ENCODE measurements at places on chromosomes 5 and 9.
A peak's percentile ranks its signal among the peaks of the same experiment; 100 is the strongest.

DNA sequence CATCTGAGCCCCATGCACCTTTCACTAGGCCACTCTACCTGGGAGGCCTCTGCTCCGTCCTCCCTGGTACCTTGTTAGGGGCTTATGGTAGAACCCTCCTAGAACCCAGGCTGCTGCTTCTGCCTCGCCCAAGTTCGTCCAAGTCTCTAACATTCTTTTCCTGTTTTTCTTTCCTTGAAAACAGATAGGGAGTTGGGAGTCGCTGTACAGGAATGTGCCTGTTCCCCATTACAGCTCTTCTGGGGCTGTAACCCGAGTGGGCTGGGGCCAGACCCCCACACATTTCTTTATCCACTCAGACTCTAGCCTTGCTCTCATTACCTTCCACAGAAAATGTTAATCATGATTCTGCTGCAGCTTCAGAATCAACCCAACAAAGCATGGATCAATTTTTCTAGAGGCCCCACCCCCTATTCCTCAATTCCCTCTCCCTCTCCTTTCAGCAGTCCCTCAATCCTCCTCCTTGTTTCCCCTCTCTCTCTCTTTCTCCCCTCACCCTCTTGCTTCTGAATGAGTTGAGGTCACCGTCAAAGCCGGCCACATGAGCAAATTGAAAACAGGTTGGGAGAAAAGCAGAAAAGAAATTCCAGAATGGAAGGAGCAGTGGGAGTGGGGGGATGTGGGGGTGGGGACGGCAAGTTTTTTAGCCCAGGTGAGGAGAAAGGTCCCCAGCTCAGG is 193.8 kb upstream of the TRIM32 start:
- no peak for DNase-seq

DNA sequence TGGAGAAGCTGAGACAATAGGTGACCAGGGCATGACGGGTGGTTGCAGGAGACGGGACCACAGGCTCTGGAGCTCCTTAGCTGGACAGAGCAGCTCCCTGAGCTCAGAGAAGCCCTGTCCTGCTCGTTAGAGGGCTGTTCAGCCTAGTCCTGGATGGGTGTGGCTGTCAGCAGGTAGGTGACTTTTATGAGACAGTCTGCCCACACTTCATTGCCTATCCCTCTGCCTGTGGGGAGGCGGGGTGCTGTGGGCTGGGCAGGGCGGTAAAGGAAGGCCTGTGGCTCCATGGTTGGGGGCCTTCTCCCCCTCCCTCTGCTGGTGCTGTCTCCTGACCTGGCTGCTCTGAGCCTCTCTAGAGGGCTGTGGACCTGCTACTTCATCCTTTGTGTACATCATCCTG is 134.6 kb downstream of the RXRA start:
- DNase-seq, result no peak

DNA sequence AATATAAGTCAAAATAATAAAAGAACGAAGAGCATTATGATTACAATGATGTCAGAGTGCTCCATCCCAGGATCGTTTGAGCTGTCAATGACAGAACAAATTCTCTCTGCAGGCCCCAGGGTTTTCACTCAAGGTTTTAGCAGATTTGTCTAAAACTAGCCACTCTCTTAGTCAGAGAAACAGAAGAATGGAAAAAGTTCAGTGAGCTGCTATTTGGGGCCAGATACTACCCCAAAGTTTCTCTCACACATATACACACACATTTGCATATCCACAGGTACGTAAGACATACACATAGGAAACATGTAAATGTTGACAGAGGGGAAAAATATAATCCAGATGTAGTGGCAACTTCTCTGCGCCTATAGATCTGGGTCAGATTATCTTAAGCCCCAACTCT is 76.3 kb upstream of the SEMA6A start:
- no peak for DNase-seq

- no peak for DNase-seq
Measured at GRCh38 chr5:60887746-60888145, 43.7 kb upstream of the ELOVL7 start.

GRCh38 chr5:91283899-91284298 is 99.2 kb downstream of the ARRDC3 start:
- DNase-seq, result peak; percentile 36

DNA sequence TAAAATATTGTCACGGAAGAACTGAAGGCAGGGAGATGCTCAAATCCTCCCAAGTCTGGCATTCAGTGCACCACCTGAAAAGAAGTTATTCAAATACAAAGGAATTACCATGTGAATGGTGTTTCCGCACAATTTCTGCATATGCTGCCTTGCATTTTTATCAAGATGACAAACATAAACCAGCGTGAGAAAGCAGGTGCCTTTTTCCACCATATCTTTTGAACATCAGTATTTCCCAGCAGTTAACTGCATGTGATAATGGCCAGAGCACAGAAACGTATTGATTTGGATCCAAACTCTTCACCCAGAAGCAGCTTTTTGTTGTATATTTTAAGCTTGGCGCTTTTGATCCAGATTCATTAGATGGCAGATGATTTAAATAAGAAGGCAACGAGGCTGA is 808.0 kb downstream of the TLE1 start:
- DNase-seq, result no peak

DNA sequence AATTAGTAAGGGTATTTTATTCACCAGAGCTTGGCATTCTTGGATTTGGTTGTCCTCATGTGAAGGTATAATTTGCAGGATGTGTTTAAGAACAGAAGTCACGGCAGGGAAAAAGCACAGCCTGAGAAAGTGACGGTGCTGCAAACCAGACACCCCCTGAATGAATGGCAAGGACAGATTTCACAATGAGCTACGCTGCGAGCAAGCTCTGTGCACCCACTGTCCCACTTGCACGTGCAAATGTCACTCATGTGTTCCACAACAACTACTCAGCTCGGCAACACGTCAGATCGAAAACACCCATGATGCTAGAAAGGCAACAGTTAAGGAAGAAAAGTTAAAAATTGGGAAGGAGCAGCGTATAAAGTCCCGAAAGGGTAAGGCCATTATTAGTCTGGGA is 168.9 kb downstream of the ROR2 start:
- DNase-seq, result no peak

DNA sequence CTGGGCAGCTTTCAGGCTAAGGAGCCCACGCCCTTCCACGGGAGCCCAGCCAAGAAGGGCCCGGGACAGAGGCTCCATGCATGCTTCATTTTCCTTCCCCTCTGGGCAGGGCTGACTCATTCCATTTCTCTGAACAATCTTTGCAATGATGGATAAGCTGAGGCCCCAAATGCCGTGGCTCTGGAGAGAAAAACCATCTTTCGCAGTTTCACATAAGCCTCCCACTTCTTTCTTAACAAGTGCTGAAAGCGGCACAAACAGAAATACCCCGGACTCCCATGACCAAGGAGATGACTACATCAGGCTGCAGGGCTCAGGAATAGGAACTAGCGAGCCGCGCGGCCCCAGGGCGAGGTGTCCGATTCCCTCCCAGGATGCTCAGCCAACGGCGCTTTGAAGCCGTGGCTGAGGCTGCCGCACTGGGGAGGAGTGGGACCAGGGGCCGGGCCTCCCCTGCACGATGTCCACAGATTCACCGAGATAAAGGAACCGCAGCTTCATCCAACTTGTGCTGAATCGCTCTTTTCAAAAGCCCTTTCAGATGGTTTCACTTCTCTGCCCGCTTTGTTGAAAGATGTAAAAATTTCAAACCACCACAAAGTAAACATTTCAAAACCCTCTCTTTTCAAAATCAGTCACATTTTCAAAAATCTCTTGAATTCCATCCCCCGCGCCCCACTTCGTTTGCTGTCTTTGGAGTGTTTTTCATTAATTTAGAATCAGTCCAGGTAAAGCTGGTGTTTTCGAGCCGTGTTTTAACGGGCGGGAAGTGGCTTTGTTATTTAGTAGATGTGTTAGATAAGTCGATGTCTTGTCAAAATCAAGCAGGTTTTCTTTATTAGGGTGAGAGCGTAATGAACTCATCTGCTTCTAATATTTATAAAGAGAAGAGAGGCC is 96.5 kb upstream of the LMX1B start:
- peak; percentile 72 for DNase-seq

GRCh38 chr5:108467563-108467962 is 85.7 kb upstream of the FBXL17 start:
- DNase-seq, result no peak

- peak; percentile 20 for DNase-seq
Measured at GRCh38 chr9:132006677-132007370, 72.8 kb downstream of the MED27 start.

- no peak for DNase-seq
Measured at GRCh38 chr5:59616413-59616812, 277.1 kb downstream of the PDE4D start.

DNA sequence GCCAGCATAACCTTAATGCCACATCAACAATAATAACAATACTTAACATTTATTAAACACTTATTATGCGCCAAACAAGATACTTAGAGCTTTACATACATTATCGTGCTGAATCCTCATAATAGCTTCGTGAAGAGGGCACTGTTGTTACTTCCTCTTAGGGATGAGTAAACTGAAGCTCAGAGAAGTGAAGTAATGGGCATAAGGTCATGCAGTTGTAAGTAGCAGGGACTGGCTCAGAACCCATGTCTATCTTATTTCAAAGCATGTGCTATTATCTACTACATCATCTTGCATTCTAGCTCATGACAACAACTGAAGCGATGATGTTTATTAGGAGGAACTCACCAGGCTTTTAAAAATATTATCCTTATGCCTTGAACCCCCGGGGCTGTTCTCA is 34.9 kb upstream of the PPP3R2 start:
- peak; percentile 41 for DNase-seq

DNA sequence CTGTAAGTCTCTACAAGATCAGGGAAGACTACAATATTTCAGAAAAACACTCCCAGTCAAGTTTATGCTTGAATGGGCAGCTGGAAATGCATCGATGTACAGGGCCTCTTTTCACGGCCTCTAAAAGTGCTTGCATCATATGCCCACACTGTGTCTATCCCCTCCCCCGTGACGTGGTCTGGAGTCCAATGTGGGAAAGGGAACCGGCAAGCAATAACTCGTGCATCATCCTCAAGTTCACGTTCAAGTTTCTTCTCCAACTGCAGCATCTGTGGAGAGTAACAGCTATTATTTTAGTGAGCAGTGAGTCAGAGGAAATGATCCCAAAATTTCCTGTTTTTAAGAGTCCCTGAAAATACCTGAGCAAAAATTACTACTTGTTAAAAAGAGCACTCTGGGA is 22.3 kb downstream of the ATPSCKMT start:
- no peak for DNase-seq

- DNase-seq, result no peak
Measured at GRCh38 chr5:74199005-74199404, 441.5 kb downstream of the ENC1 start.

DNA sequence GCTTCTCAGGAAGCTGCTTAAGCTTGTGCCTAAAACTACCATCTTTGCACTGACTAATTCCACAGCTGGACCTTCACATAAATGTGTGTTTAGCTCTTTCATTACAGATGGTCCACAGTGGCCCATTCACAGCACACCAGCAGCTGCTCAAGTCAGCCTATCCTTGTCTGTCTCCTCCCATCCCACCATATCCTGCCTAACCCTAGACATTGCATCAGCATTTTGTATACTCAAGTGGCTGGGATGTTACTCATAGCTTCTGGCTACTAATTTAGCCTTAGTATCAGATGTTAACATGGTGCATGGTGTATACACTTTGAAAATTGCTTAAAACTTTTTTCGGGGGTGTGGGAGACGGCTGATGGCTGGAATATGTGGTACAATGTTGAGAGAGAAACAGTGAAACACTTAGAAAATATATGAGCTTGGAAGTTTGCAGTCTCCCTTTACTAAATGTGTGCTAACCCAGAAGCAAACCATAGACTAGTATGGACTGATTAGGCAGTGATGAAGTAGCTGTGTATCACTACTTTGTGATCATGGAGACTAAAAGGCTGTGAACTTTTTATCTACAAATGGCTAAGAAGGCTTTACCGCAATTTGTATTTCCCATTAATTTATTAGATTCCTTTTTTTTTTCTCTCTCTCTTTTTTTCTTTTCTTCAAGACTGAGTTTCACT is 83.1 kb downstream of the JMY start:
- DNase-seq, result peak; percentile 65

DNA sequence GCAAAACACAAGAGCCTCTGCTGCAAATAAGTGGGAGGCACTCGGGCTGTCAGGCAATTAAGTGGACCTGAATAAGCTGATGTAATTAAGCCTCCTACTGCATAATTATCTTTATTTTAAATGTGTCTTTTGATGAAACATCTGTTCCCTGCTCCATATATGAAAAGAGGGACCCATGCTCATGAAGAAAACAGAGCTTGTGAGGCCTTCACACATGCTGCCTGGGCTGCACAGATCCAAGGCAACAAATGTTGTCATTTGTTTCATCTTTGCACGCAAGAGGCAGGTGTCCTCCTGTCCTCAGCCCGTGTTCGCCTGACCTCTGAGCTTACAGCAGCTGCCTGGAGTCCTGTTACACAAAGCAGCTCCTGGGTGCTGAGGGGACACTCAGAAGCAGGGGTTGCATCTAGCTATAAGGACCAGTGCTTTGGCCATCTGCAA is 381.1 kb downstream of the ZNF608 start:
- peak; percentile 99 for DNase-seq

GRCh38 chr5:141437221-141437620 is 6.9 kb downstream of the PCDHGA12 start:
- no peak for DNase-seq

DNA sequence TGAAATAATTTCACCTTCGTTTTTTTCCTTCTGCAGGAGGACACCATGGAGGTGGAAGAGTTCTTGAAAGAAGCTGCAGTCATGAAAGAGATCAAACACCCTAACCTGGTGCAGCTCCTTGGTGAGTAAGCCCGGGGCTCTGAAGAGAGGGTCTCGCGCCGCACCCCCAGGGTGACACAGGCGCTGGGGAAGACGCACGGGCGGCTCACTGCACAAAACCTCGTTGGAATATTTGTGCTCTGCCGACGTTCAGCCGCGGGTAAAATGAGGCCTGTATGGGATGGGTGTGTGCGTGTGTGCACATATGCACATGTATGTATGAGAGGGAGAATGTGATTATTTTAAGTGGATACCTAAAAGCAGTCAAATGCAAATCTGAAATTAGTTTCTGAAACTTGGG is 24.5 kb downstream of the QRFP start:
- DNase-seq, result no peak

DNA sequence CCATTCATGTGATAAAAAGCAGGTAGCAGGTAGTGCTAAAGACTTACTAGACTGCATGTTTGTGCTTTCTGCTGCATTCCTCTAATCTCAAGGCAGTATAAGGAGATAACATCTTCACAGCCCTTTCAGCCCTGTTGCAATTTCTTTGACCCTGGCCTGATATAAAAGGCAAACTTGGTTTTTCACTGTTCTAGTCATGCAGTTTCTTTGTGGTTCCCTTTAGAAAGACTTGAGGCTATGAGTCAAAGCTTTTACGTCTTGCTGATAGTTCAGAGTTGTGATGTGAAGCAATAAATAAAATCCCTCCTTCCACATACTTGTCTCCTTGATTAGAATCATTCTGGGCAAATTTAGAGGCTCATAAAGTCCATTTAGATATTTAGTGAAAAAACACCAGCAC is 88.6 kb upstream of the CDKN2B start:
- no peak for DNase-seq

GRCh38 chr9:135187365-135187764 is 99.9 kb downstream of the OLFM1 start:
- no peak for DNase-seq
